CD8-positive, alpha-beta T cell (primary cell): ENCODE measurements at places on chromosomes 16 and 17.

- no peak for DNase-seq
Measured at GRCh38 chr16:82062645-82063058, 27.6 kb downstream of the HSD17B2 start.

- DNase-seq: peak; percentile 47
Measured at GRCh38 chr16:17397499-17397891, 73.3 kb downstream of the XYLT1 start.

- no peak for DNase-seq
Measured at GRCh38 chr17:36059406-36059805, 4.7 kb upstream of the CCL18 start.

GRCh38 chr17:63364387-63364786 is 81.7 kb downstream of the CYB561 start:
- no peak for DNase-seq

- DNase-seq: no peak
Measured at GRCh38 chr17:77320044-77320440, 179.3 kb downstream of the SEC14L1 start.

DNA sequence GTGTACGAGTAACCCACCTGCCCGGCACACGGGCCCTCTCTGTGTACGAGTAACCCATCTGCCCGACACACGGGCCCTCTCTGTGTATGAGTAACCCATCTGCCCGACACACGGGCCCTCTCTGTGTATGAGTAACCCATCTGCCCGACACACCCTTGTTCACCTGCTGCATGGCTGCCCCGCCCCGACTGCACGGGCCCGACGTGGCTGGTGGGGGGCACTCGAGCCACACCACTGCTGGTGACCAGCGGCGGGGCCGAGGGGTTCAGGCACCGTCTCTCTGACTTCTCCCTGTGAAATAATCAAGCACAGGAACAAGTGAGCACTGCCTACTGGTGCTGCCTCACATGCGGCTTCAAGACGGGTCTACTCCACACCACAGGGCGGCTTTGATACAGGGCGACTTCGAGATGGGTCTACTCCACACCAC is 22.1 kb downstream of the MAP1LC3B start:
- DNase-seq: no peak

DNA sequence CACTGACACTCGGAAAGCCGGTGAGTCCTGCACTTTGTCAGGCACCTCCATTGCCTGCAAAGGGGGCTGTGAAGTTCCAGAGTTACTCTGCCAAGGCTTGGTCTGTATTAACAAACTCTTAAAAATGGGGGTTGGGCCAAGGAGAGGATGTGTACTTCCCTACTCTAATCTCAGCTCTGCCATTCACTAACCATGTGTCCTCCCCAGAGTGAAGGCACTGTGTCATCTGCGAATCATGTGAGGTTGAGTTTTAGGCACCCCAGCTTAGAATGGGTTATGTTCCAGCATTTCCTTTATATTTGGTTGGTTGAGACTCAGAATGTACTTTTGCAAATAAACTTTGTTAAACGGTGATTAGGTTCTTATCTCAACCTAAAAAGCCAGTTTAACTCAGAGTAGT is 24.9 kb downstream of the ERCC4 start:
- DNase-seq: no peak

- DNase-seq: no peak
Measured at GRCh38 chr16:63883091-63883490, 1238.8 kb downstream of the CDH11 start.

DNA sequence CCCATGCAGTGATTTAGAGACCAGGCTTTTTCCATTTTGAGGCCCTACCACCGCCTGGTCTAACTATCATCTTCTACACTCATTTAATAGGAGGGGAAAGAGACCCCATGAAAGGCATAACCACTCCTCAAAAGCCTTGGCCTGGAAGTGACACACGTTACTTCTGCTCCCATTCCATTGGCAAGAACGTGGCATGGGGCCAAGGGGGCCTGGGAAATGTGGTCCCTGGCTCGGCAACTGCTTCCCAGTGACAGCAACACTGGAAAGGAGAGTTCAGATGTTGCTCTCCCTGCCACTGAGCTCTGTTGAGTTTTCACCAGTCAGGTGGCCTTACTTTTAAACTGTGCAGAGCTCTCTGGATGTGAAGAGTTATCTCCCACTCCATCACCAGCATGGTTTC is 45.2 kb upstream of the MAP3K14 start:
- DNase-seq: no peak
